ENCODE measurements at places on chromosomes 7 and 10.

GRCh38 chr7:111827863-111828504 lies 265.7 kb upstream of the IMMP2L start:
- no peak for DNase-seq

- DNase-seq = no peak
Measured at GRCh38 chr10:6482737-6483357, 97.2 kb downstream of the PRKCQ start.

DNA sequence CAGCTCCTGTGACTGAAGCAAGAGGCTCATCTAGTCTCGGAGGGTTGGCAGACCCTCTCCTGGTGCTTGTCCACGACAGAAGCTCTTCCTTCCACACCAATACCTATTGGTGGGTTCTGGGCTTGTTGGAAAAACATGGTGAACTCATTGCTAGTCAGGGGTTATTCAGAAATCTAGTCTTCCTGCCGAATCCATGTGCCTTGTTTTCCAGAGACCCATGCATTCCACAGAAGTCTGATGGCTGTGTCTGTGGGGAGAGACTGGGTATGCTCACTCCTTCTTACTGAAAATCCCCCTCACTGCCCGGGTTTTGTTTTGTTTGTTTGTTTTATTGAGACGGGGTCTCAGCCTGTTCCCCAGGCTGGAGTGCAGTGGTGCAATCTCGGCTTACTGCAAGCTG lies 138.3 kb downstream of the DNAJB6 start:
- no peak for DNase-seq

GRCh38 chr10:124196659-124197058 lies 103.3 kb upstream of the CHST15 start:
- DNase-seq = no peak

GRCh38 chr10:77889277-77889903 lies 37.2 kb downstream of the DLG5 start:
- no peak for DNase-seq

DNA sequence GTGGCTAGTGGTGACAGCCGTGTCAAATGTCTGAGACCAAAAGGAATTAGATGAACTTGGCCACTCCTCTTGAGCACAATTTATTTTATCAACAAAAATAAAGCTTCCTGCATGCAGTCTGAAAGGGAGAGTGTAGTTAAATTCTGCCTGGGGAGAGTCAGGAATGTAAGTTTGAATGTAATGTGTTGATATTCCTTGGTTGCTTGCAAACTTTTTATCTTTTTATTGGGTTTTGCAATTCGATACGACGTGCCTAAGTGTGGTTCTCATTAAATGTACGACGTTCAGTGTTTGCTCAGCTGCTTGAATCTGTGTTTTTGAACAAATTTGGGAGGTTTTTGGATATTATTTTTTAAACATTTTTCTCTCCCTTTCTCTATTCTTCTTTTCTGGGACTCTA lies 839.9 kb downstream of the CCSER2 start:
- no peak for DNase-seq

DNA sequence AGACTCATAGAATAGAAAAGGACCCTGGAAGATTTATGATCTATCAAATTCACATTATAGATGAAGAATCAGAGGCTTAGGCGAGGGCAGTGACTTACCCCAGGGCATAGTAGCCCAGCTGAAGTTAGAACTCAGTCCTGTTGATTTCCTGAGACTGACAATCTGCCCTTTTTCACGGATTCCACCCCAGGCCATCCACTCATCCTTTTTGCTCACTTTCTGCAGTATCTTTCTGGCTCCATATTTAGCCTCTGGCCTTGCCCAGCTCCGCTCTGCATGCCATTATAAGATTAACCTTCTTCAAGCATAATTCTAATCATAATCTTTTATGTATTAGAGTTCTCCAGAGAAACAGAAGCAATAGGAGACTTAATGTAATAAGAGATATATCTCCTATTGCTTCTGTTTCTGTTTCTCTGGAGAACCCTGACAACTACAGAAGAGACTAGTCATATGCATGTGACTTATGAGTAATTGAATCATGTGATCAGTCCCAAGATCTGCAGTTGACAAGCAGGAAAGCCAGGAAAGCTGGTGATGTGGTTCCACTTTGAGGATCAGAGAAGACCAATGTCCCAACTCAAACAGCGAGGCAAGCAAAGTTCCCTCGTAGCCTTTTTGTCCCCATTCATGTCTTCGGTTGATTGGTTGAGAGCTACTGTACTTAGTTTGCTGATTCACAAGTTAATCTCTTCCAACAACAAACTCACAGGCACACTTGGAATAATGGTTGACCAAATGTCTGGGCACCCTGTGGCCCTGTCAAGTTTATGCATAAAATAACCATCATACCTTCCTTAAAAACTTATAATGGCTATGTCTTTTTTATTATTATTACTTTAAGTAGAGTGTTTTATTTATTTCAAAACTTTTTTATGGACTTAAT lies 412.1 kb downstream of the SUGCT start:
- no peak for DNase-seq

DNA sequence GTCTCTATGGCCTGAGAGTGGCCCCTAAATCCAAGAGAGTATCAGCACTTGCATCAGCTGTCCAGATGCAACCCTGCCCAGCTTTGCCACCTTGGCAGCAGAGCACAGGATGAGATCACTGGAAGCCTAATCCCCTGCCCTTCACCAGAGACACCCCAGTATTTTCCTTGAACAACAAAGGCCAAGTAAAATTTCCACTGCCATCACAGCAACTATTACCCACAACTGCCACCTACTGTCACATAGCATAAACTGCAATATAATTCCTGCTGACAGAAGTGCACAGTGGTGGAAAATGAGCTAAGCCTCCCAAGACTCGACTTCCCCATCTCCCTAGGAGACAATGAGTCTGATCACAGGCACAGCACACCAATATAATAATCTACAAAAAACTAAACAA lies 462.8 kb upstream of the ZWINT start:
- DNase-seq = no peak

DNA sequence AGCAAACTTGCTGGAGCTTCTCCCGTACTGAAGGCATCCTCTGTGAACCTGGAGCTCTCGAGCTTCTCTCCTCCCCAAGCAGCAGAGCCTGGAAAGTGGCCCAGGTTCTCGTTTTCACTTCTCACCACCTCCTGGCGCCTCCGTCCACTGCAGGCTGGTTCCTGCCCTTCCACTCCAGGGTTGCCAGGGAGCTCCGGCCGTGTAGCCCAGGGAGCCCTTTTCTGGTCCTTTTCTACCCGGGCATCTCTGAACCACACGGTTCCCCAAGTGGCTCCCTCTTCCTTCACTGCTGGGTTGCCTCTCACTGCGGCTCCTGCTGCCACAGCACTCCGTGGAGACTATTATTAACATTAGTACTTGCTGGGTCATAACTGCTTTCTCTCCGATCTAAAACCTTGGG lies 208.6 kb upstream of the PPP2R2D start:
- no peak for DNase-seq

DNA sequence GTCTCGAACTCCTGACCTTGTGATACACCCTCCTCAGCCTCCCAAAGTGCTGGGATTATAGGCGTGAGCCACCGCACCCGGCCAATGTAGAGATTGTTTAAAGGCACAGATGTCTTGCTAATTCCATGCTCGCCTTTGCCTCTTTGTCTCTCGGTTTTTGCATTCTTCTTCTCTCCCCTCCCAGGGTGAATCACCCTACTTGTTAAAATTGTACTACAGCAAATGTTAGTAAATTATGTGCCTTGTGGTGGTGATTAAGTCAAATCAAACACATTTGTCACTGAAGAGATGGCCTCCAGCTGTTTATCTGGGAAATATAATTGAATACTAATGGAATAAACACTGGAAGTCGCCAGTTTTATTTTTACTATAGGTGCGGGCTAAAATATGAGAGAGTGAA lies 384.4 kb upstream of the AUTS2 start:
- no peak for DNase-seq

DNA sequence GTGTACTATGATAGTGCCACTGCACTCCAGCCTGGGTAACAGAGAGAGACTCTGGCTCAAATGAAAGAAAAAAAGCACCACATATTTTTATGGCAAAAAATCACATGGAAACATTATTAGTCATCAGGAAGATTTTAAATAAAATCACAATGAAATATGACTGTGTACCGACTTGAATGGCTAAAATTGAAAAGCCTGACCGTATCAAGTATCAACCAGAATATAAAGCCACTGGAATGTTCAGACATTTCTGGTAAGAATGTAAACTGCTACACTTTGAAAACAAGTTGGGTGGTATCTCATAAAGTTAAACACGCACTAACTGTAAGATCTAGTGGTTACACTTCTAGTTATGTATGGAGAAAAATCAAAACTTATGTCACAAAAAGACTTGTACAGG lies 306.7 kb upstream of the MBL2 start:
- no peak for DNase-seq

- no peak for DNase-seq
Measured at GRCh38 chr10:31836569-31837406, 91.8 kb downstream of the ARHGAP12 start.

DNA sequence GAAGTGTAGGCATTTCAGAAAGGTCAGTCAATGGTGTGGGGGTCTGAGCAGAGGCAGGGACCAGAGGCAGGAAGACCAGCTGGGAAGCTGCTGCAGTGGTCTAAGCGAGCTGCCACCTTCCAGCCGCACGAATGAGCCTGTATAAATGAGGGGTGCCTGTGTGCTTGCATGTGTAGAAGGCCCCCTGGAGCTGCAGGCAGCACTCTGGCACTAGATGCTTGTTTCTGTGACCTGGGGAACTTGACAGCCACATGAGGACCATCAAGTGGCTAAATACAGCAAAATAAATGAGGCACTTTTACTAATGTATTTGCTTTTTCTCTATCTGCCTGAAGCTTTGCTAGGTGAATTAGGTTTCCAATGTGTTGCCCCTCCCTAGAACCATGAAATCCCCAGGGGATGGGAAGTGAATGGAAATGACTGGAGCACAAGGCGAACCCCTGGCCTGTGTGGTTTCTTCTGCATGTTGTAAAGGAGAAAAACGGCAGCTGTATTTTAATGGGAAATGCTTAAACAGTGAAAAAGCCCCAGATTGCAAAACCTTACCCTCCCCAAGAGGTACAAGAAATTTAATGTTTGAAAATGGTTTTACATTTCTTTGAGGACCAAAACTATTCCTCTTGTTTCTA lies 57.7 kb downstream of the PYROXD2 start:
- DNase-seq = no peak

DNA sequence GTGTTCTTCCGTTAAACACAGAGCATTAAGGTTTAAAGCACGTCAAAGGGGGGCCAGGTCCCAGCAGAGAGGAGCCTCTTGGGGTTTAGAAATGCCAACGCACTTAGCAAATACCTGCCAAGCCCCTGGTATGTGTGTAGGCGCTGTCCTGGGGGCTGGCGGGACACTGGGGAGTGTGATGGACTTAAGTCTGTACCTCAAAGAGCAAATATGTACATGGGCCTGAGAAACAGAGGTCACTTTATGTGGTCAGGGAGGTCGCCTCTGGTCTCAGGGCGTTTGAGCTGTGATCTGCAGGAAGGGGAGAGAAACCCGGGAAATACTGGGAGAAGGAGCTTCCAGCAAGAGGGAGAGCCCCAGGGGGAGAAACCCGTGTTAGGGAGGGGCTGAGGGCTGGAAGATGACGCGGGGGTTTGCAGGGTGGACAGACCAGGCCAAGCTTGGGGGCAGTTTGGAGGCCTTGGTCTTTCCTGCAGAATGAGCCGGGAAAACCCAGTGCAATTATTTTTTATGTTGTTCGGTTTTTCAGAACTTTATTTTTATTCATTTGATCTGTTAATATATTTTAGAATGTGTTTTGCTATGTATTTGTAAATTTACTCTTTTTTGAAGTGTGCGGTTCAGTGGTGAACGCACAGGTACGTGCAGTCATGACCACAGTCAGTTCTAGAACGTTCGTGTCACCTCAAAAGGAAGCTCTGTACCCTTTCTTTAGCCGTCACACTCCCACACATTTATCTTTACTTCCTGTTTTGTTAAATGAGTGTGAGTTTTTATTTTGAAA lies 441.4 kb upstream of the FOXK1 start:
- DNase-seq = no peak

DNA sequence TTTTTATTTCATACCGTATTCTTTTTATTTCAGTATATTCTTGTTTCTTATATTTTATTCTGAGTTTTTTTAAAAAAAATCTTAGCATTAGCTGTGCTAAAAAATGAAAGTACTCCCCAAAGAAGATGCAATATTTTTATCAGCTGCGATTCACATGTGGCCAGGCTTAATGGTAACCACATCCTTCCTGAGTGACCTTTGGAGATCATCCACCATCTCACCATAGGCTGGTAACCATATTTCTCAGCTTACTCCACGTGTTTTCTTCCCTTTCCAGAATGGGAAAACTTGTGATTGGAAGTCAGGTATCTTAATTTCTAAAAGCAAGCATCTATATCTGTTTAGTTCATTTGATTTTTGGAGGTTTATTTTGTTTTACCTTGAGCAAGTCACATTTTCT lies 18.8 kb upstream of the LIPM start:
- no peak for DNase-seq

- DNase-seq = no peak
Measured at GRCh38 chr7:106313966-106314365, 29.2 kb upstream of the NAMPT start.

GRCh38 chr10:130432271-130432670 lies 296.1 kb downstream of the GLRX3 start:
- DNase-seq = no peak

DNA sequence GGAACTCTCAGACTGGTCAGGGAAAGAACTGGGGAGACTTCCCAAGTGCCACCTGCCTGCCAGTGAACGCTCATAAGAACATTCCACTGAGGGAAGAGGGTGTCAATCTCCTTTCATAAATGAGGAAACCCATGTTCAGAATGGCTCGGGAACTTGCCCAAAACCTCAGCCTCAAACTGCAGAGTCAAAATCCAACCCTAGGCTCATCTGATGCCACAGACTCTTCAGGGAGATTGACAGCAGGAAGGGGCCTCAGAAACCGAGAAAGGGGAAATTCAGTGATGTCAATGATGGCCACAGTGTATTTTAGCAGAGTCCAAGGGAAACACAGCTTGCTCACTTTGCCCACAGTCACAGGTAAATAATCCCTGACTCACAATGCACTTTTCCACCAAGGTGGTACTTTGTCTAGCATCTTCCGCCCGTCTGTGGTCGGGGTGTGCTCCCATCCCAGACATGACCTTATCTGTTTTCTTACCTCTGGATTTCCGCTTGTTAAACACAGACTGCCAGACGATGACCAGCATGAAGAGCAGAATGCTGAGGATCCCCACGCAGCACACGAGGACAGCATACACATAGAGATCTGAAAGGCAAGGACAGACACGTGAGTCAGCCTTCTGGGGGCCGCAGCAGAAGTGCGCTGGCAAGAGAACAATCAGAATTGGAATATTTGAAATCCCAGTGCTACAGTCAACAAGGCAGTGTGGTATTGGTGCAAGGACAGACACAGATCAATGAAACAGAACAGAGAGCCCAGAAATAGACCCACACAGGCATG lies 38.4 kb downstream of the VSTM4 start:
- DNase-seq = no peak

Data from activated T-cell treated with anti-CD3 and anti-CD28 coated beads, Interleukin-2, amount 50 U/mL, for 24 hours (primary cell).